ENCODE measurements at places on chromosomes 7 and 10. TPM values are rescaled to one million over a fixed set of nuclear protein-coding genes. Genes with fewer than 3 reads are reported as not detected.

AEBP1 gene
- total RNA-seq, result 219 TPM

DNA sequence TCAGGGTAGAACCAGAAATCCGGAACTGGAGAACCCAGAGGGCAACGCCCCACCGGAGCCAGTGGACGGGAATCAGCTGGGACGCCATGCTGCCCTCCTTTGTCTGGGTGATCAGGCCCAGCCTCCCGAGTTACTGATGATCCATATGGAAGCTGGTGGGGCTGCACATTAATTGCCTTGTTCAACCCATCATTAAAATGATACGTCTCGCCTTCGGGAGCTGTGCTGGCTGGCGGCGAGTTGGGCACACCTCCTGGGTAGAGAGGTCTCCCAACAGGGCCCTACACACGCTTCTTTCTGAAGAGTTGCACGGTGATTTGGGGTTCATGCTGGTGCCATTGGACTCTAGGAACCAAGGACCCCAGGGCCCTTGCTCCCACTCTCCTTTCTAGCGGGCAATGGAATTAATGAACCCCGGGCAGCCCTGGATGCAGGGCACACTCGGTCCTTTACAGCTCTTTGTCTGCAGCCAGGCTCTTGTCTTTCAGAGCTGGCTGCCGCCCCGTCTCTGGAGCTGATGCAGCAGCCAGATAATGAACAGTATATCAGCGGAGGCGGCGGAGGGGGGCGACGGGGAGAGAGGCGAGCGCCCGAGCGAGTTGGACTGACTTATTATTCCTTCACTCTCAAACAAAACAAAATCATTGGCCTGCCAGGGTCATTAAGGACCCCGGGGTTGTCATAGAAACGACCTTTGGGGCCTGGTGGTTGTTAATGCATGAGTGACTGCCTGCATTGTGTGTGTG lies 412.2 kb upstream of the ZMIZ1 start:
- no peak for DNase-seq

- DNase-seq, result no peak
Observed at GRCh38 chr10:77374189-77374656, 263.4 kb downstream of the KCNMA1 start.

GRCh38 chr10:17001961-17002749 lies 127.5 kb downstream of the CUBN start:
- DNase-seq, result no peak

DNA sequence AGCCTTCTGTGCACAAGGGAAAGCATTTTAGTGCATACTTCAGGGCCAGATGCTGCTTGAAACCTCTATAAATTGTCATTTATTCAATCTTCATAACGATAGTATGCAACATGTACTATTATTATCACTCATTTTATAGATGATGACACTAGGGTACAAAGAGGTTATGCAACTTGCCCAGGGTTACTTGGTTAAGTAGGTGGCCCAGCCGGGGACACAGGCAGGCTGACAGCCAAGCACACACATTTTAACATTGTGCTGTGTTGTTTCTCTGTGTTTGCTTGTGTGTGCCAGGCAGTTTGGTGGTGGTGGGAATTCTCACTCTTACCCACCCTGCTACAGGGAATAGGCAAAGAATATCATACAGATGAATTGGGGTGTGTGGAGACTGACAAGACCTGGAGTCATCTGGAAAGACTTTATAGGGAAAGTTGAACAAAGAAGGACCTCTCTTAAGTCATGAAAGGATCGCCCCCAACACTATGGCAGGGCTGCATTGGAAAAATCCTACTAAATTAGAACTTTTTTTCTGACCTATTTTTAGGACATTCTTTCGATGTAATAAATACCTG lies 98.9 kb downstream of the MKX start:
- no peak for DNase-seq

DNA sequence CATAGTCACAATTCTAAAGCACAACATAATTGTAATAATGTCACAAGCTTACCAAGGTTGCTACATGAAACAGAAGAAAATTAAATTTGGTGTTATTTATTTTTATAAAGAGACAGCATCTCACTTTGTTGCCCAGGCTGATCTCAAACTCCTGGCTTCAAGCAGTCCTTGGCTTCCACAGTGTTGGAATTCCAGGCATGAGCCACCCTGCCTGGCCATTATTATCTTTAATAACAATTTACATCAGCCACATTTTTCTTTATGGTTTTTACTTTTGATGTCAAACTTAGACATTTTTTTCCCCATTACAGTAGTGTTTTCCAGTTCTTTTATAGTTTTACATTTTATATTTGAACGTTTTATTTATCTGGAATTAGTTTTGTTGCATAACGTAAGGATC lies 46.7 kb downstream of the BMPR1A start:
- no peak for DNase-seq

DNA sequence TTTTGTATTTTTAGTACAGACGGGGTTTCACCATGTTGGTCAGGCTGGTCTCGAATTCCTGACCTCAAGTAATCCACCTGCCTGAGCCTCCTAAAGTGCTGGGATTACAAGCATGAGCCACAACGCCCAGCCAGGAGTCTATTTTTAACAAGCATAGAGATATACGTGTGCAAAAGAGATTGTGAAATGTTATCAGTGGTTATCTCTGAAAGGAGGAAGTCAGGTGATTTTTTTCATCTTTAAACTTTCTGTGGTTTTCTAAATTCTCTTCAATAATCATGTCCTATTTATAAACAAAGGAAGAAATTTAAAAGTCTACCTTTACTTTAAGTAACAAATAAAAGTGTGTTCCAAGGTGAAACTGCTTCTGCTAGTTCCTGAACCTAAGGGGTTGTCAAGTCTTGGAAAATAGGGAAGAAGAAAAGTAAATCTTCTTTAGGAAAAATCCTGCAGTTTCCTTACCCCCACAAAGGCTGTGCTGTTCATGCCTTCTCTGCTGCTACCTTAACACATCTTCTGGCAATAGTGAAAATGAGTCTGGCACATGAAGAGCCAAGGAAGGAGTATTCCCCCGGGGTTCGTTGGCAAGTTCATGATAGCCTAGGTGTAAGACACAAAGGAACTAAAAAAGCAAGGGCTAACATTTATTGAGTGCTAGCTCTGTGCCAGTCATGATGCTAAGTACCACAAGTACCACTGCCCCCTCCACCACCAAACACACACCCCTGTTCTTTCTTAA lies 51.1 kb downstream of the CYP26A1 start:
- no peak for DNase-seq
